ENCODE measurements at places on chromosomes 1 and 21.

GRCh38 chr21:29196670-29197191 is 66.3 kb downstream of the MAP3K7CL start:
- DNase-seq, result peak; percentile 21

GRCh38 chr1:27394925-27395324 is 2.5 kb downstream of the GPR3 start:
- no peak for DNase-seq

GRCh38 chr1:52667290-52667689 is 30.9 kb downstream of the COA7 start:
- DNase-seq, result no peak

- no peak for DNase-seq
Observed at GRCh38 chr1:61442544-61442943, 282.4 kb downstream of the TM2D1 start.

DNA sequence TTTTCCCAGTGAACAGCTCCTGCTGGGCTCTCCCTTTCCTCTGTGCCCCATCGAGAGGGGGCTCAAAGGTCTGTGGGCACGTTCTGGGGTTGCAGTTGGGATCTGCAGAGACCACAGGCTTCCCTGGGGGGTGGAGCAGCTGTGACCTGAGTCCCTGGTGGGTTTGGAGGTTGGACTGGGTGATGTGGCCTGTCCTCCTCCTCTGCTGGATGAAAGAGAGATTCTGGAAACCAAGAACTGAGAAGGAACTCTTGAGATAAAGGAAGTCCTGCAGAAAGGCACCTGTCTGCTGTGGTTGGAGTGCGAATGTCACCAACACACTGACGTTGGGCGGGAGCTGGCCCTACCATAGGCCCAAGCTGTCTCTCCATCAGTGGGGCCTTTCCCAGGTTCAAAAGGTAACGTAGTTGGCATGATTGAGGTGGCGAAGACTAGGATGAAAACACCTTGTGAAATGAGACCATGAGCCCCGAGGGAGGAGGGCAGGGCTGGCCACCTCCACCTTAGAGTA is 35.8 kb upstream of the ETV3 start:
- no peak for DNase-seq

- no peak for DNase-seq
Observed at GRCh38 chr1:116097626-116098025, 13.6 kb upstream of the MAB21L3 start.

GRCh38 chr1:22275626-22276395 is 132.9 kb upstream of the WNT4 start:
- peak; percentile 83 for DNase-seq

GRCh38 chr1:39380036-39380435 is 111.4 kb upstream of the BMP8A start:
- DNase-seq, result no peak

All from GM13976 (cell line).